ENCODE measurements at places on chromosomes 2 and 18.

DNA sequence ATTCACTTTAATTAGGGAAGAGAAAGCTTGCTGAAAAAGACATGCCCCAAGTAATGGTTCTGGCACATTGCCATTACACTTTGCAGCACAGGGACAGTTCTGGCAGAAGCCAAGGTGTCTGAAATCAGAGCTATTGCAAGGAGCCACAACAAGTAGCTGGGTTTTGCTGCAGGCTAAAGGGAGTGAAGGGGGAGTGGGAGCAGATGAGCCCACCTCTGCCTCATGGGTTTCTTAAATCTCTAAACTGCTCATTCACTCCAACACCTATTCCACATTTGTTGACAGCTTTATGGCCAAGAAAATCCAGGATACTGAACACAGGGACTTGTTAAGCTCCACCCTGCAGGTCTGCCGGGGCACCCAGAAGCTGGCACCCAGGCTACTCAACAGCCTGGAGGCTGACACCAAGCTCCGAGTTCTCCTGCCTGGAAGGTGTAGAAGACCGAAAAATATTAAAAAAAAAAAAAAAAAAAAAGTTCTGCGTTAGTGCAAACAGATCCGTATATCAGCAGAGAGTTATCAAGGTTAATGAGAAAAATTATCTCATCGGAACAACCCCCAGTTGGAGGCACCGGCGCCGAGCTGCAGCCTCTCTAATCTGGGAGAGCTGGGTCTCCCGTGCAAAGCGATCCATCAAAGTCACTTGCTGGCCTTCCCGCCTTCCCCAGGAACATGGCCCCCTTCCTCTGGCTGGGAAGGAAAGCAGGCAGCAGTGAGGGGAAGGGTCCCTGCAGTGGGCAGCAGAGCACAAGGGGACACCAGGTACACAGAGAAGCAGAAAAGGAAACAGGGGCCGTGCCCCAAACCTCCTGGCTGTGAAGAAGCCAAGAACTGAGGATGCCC lies 123.7 kb downstream of the HNMT start:
- no peak for DNase-seq

DNA sequence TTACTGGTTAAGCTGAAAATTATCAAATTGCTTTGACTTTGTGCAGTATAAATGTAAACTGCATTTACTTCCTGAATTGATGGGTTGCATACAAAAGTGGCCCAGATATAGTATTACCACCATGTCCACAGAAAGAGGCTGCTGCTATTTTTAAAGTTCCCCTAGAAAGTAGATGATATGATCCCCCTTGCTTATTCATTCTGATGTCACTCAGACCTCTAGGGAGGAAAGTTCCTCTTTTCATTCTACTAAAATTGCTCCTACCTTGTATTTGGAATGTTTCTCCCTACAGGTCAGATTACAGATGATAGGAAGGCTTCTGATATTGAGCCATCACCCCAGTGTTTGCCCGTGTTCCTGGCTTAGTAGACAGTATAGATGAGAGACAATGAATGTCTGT lies 247.6 kb upstream of the TNP1 start:
- DNase-seq, result no peak

GRCh38 chr2:44191739-44192138 lies 23.1 kb downstream of the PPM1B start:
- DNase-seq, result no peak

GRCh38 chr2:88765154-88765888 lies 73.8 kb downstream of the RPIA start:
- peak; percentile 16 for DNase-seq

DNA sequence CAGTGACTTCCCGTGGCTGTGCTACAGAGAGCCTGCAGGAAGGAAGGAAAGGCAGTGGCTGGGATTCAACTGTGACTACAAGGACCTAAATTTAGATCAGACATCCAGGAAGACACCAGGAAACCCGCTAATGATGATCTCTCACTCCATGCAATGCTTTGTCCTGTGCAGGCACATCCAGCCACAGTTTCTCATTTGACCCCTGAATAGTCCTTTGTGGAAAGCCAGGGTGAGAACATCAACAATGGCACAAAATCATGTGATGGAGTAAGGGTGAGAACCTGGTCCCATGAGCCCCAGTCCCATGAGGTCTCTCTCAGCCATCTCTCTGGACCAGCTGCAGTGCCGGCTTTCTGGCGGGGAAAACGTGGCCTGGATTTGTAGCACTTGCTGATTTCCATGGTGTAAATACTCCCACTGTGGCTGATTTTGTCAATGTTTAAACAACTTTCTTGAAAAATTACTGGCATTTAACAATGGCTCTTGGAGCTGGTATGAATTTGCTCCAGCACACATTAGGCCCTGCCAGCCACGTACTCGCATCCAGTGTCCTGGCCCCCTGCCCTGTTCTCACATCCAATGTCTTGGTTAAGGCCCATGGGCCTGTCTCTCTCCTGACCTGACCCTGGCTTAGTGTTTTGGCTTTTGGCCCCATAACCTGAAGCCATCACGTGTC lies 159.0 kb upstream of the HAAO start:
- DNase-seq, result no peak

GRCh38 chr2:170502361-170503130 lies 212.6 kb upstream of the SP5 start:
- no peak for DNase-seq

- no peak for DNase-seq
Measured at GRCh38 chr2:28344756-28345373, 47.8 kb upstream of the FOSL2 start.

- DNase-seq, result no peak
Measured at GRCh38 chr2:191262436-191262835, 17.2 kb downstream of the MYO1B start.
